ENCODE measurements at places on chromosomes 1 and 21.

DNA sequence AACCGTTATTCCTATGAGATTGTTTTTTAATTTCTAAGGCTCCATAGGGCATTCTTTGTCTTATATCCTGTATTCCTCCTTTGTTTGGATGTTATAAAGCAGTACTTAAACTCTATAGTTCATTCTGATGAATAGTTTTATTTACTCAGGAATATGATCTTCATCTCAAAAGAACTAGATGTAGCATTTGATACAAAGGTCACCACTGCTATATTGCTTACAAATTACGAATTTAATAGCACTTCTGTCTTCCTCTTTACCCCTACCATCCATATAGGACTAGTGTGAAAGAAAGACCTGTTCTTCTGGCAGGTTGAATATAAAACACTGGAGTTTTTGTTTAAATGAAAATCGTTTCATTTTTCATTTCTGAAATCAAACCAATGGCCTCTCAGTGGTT lies 468.1 kb upstream of the CXADR start:
- no peak for DNase-seq

- DNase-seq, result no peak
Measured at GRCh38 chr21:36127250-36127904, 7.5 kb upstream of the CBR3 start.

DNA sequence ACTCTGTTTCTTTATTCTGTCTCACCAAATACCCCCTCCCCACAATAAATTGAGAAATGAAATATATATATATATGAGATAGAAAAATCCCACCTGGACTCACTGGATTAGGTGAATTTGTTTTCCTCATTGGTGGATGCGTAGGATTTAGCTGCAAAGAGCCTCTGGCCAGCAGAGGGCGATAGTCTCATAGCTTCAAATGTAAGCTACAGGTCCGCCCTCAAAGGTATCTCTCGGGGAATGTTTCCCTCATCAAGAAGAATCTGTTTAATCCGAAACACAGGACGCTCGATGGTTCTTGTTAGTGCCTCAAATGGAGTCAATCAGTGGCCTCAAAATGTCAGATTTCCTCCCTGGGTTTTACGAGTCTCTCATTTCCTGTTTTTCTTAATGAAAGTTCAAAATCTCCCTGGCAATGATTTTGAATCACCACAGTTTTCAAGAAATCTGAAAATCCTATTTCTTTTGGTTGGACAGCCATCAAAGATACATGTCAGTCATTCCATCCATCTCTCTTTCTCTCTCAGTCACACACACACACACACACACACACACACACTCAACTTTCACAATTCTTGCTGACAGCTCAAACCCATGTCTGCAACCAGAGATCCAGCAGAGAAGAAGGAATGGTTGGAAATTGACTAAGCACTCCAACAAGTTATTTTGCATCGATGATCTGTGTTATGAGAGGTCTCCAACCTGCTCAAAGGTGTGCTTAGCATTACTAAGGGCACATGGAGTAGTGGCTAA lies 13.9 kb upstream of the CAMK1G start:
- peak; percentile 76 for DNase-seq

- DNase-seq, result no peak
Measured at GRCh38 chr1:94739521-94740061, 80.6 kb upstream of the SLC44A3 start.

- no peak for DNase-seq
Measured at GRCh38 chr21:35195232-35195631, 146.1 kb upstream of the RUNX1 start.

- DNase-seq, result no peak
Measured at GRCh38 chr1:209622841-209623829, 29.1 kb downstream of the LAMB3 start.

DNA sequence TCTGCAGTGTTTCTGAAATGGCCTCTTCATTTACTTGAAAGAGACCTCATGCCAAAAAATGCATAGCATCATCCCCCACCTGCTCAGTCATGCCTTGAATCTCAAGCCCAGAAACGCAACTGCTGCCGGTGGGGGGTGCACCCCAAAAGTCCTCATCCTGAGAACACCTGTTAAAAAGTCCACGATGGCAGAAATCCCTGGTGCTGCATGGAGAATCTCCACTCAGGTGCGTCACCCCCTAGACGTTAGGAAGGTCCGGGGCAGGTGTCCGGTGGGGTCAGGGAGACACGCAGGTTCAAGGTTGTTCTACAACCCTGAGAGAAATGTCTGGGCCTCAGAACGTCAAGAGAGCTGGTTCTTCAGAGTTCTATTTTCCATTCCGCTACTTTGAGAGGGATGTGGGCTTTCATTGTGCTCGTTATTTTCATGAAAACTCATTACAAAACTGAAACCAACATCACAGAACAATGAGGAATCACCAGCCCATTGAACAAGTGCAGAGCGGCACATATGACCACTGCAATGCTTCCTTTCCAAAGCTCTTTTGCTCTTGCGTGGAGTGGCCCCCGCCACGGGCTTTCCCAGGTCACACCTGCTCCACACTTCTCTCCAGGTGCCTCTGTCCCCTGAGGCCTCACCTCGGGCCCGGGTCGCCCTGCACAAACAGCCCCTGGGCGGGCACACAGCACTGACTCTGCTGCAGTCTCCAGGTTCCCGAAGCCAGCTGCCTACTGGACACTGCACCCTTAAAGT lies 201.9 kb downstream of the TOMM20 start:
- no peak for DNase-seq

GRCh38 chr1:161051219-161051618 lies 5.4 kb upstream of the USF1 start:
- DNase-seq, result no peak

DNA sequence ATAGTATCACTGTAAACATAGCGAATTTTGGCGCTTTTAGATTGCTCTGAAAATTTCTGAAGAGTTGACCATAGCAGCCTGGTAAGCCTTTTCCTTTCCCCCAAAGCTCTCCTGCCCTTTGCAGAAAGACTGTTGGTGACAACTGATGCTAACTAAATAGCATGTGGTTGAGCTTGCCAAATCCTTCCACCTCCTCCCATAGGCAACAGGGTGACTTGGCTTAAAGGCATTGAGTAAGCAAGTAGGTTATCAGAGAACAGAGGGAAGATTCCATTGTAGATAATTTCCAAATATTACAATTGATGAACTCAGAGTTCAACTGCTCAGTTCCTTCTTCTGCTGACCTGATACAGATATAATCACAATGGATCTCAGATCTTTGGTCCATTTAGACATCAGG lies 19.9 kb upstream of the HMGCL start:
- no peak for DNase-seq

GRCh38 chr1:89938171-89939055 lies 56.5 kb upstream of the ZNF326 start:
- DNase-seq, result no peak

- DNase-seq, result no peak
Measured at GRCh38 chr21:37908691-37909090, 7.6 kb downstream of the KCNJ6 start.

DNA sequence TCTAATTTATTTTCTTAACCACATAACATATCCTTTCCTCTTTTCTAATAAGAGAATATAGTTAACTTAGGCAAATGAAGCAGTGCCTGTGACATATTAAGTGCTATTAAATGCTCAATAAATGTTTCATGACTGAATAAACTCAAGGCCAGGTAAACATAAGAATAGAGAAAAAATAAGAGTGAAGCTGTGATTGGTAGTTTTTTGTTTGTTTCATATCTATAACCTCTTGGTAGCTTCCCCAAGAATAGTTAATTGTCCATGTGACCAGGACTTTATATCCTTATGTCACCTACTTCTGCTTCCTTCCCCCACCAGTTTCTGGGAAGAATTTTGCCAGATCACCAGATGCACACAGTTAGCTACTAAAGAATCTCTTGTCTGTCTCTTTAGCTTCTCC lies 295.1 kb upstream of the ST6GALNAC5 start:
- no peak for DNase-seq

- DNase-seq, result no peak
Measured at GRCh38 chr21:42582787-42583476, 69.3 kb downstream of the SLC37A1 start.

DNA sequence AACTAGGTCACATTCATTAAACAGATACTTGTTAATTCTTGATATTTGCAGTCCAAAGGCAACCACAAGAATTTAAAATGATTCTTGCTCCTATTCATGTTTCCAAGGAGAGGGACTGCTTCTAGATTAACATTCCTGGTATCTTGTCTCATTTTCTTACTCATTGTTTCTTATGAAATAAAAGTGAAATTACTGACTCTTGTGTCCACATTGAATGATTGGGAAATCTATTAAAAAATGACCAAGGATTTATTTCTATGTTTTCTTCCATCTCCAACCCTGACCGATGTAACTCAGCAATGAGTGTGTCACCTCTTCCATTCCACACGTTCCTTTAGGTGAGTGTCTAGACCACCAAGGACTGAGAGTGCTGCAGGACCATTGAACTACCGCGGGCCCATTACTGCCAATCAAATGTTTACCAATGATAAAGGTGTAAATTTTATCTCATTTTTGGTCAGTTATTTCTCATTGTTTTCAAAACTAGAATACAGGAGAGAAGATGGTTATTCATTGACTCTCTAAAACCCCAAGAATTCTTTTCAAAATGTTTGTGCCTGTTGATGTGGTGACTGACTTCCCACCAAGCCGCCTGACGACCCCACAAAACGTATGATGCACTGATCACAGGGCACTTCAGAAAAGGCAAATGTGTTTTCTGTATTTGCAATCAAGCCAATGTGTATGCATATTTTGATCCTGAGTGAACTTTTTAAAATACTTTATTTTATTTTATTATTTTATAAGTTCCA lies 414.6 kb upstream of the PTBP2 start:
- no peak for DNase-seq

DNA sequence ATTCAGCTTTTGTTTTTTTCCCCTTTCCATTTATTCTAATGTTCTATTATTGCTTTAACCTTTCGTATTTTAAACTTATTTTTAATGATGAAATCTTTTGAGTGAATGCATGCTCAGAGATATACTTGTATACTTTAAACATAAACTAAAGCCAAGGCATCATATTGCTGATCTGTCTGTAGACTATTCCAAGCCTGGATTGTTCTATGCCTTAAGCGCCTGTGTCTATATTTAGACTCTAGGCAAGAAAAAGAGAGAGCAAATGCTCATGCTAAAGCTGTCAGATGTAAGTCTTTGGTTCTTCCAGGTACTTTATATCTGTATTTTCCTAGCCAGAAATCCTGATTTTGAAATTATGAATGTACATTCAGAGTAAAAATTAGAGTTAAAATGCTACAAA lies 14.4 kb downstream of the SH3GLB1 start:
- DNase-seq, result no peak

DNA sequence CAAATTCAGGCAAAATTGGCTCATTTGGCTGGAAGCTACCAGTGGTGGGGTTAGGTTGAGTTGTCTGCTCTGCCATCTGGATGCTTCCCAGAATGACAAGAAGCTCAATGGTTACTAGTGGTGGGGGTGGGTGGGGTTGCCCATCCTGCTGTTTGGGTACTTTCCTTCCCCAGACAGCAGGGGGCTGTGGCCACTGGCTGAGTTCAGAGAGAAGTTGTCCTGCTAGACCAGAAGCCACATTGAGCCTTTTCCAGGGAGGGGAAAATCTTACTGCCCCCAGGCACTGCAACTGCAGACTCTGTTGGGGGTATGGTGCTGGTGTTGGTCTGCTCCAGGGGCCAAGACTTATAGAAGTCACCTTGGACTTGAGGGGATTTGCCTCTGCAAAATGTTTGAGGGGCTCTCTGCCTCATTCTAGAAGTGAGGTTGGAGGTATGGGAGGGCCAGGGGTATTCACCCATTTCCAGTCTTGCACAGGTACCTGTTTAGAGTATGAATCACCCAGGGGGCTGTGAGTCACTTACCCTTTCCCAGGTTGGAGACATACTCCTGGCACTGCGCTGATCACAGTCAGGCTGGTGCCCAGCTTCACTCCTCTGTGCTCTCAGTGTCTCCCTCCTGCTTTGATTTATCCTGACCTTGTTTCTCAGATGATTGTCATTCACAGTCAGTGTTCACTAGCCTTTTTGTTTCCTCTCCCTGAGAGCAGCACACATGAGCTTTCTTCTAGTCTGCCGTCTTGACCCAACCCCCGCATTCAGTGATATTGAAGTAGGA lies 89.1 kb upstream of the NEGR1 start:
- no peak for DNase-seq

DNA sequence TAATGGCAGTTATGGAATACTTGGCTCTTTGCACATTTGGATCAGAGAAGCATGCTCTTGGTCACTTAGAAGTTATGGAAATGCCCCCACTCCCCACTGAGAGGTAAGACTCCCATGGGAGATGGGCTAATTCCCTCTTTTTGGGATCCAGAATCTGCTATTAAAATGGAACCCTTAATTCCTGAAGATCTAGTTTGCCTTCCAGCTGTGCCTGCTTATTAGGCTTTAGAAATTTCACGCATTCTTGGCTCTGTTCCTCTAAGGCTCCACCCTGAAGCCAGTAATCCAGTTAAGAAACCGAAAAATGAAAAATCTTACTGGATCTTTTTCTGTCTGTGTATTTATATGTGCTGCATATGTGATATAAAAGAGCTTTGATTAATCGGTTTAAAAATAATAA lies 76.7 kb downstream of the USH2A start:
- no peak for DNase-seq

DNA sequence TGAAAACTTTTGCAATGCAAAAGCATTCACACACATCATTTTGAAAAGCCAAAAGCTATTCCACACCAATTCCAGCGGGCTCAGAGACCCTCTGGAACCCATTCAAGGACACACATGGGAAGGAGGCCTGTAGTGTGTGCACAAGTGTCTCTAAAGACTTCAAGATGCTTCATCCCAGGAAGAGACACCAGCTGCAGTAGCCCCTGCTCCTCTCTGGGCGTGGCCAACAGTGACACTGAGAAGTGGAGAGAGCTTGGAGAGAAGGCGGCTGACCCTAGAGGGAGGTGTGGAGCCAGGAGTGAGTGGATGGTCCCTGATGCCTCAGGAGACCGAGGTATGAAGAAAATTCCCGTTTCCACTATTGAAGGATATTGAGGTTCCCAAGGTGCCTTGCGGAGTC lies 14.9 kb upstream of the TNNI1 start:
- no peak for DNase-seq

DNA sequence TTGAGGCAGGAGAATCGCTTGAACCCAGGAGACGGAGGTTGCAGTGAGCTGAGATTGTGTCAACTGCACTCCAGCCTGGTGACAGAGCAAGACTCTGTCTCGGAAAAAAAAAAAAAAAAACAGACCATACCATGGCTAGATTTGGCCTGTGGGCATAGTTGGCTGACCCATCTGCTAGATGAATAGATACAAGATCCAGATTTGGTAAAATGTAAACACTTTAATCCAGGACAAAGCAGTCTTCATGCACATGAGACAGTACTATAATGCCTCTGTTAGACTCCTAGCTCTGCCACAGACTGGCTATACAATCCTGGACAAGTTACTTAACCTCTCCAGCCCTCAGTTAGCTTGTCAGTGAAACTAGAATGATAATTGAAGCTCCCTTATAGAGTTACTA lies 27.9 kb upstream of the SRP9 start:
- no peak for DNase-seq

Measured in CD4-positive, alpha-beta T cell treated with Interferon alpha-2 for 1 hour (primary cell).